ENCODE measurements at places on chromosomes 1 and 21.

DNA sequence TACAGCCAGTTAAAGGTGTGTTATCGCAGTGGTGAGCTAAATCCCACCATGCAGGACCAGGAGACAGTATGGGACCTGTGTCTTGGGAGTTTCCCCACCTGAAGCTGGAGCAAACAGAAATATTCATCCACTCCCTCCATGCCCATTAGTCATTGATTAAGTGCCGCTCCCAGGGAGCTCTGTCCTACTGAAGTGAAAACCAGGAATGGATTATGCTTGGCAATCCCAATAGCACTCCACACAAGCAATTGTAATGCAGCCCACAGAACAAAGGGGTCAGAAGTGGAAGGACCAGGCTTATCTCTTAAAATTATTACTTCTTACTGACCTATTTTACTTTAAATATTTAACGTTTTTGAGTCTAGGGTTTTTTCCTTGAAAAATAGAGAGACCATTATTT is 1005.4 kb downstream of the ADGRL2 start:
- no peak for DNase-seq

DNA sequence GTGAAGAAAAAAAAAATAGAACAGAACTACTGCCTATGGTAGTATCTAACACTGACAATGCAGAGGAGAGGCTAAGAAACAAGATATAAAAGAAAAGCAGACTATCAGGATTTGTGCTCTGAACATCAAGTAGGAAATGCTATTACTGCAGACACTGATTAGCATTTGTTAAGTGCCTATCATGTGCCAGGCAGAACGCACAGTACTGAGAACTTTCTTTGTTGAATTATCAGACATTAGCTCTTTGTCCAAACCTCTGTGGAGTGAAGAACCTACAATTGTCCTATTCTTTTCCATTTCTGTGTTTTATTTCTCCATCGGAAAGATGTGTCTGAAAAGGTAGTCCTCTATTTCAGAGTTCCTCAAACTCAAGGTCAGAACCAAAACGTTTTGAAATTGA is 30.5 kb upstream of the DISP1 start:
- no peak for DNase-seq

DNA sequence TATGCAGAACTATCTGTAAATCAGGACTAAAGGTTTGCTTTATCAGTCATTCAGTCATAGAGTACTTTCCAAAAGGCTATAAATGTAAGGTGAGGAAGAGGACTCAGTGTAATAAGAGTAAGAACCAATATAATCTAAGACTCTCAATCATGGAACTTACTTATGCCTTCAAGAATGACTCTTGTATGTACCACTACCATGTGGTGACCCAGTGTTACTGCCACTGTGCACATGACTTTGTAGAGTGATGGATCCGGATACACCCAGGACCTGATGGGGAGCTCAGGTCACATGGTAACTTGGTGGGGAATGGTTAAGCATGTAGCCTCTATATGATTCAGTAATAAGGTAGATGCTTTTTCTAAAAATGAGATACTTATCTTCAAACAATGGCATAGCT is 2099.8 kb downstream of the MRPL39 start:
- no peak for DNase-seq

GRCh38 chr1:119116725-119117124 is 23.7 kb downstream of the WARS2 start:
- DNase-seq: no peak

- no peak for DNase-seq
These were observed 80.0 kb upstream of the C1orf105 start for GRCh38 chr1:172340520-172340919.

GRCh38 chr1:121519042-121519755 is 334.4 kb downstream of the SRGAP2C start:
- peak; percentile 74 for DNase-seq
